ENCODE measurements at places on chromosomes 6 and 20.

DNA sequence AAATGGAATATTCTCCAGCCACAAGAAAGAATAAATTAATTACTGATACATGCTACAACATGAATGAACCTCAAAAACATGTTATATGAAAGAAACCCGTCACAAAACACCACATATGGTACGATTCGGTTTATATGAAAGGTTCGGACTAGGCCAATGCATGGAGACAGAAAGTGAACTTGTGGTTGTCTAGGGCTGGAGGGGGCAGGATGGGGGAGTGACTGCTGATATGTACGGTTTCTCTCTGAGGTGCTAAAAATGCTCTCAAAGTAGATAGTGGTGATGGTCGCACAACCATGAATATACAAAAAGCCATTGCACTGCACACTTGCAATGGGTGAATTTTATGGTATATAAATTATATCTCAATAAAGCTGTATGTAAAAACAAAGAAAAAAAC is 18.3 kb downstream of the AGPAT4 start:
- DNase-seq, result no peak

- DNase-seq, result peak; percentile 99
Measured at GRCh38 chr6:26157251-26158075, 70.2 kb downstream of the HFE start.

DNA sequence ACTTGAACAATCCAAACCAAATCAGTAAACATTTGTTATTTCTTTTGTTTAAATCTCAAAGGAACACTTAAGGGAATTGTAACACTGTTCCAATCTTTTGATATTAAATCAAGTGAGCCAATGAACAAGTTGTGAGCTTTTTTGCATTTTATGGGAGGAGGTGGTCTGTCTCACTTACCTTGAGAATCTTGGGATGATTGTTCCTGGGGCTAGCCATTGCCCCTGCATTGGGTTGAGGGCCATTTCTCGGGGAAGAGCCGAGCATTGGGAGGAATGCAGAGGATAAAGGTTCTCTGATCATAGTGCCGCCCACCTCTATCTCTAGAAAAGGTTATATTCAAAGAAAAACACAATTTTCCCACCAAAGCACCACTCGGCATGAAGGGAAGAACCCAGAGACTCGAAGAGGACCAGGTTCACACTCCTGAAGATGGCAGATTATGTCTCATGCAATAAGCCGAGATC is 13.8 kb upstream of the TFB1M start:
- DNase-seq, result no peak

DNA sequence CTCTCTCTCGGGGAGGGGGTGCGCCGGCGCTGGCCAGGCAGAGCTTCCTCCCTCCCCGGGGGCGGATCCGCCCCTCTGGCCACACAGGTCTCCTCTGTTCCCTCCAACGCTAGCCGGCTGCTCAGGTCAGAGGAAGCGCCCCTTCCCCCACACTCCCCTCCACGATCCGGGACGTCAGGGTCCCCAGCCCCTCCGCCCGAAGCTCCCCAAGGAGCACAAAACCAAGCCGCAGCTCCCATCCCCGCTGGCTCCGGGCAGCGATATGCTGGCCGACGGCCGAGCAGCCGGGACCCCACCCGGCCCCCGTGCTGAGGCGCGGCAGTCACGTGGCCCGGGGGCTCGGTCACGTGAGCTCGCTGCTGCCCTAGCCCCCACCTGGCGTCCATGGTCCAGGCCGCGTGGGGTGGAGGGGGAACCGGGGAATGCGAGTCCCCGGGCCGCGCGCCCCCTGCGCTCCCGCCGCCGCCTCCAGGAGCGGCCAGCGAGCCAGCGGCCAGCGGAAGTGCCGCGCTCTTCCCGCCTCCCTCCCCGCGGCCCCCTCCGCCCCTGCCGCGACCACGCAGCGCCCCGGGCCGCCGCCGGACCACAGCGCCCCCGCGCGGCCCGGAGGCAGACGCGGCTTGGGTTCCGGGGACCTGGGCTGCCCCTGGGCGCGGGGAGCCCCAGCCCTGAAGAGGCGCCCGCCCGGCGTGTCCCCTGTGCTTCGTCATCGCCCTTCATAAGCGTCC is at the start of gene SLC35B2:
SLC35B2 (minus strand) TSS at position 504 of the 728 bp plus-strand sequence; CDS start at position 386, 118 bp downstream.
- peak; percentile 61 for DNase-seq

- DNase-seq, result peak; percentile 79
Measured at GRCh38 chr6:39806278-39806677, 14.1 kb downstream of the DAAM2 start.

GRCh38 chr6:135854799-135855198 is 3.3 kb downstream of the PDE7B start:
- no peak for DNase-seq

- peak; percentile 34 for DNase-seq
Measured at GRCh38 chr20:24469116-24469893, at the start of gene SYNDIG1. Gene SYNDIG1, plus strand, starts transcription at chr20:24469629. Its CDS starts 73,469 bp downstream, at chr20:24543098.

DNA sequence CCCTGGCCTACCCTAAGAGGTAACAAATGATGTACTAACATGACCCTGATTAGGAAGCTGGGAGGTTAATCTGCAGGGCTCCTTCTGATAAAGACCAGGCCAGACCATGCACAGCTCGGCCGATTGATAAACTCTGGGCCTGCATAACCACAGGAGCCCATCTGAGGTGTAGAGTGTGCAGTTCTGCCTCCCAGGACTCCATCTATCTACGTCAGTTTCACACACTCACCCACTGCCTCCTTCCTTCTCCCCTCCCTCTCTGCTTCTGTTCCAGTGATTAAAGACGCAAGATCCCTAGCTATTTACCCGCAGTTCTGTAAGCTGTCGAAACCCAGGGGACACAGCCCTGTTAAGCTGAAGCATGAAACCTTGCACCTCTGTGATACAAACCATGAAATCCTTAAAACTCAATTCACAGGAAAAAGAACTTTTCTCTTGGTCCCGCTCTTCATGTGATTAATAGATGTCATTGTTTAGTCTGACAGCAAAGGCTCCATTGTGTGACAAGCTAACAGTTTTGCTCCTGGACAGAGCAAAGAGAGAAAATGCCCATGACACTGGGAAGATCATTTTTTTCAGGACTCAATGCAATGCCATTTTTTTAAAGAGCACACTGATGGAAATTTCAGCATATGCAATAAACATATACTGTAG is 470.6 kb downstream of the MAFB start:
- no peak for DNase-seq

DNA sequence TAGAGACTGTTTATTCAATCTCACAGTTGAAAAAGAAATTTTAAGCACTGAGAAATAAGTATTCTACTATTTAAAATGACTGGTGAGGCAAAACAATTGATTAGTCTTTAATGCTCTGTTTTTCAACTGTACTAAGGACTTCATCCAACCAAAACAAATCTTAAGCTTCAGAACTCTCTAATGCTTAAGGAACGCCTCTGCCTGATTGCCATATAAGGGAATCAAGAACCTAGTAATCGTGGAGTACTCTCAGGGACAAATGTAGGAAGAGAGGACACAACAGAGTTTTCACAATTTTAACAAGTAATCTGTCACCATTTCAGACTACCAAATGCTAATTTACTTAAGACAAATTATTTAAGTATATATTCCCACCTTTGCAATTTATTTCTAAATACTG is 16.1 kb downstream of the FBXO30 start:
- DNase-seq, result no peak

- DNase-seq, result no peak
Measured at GRCh38 chr6:56005426-56005825, 130.0 kb upstream of the BMP5 start.

DNA sequence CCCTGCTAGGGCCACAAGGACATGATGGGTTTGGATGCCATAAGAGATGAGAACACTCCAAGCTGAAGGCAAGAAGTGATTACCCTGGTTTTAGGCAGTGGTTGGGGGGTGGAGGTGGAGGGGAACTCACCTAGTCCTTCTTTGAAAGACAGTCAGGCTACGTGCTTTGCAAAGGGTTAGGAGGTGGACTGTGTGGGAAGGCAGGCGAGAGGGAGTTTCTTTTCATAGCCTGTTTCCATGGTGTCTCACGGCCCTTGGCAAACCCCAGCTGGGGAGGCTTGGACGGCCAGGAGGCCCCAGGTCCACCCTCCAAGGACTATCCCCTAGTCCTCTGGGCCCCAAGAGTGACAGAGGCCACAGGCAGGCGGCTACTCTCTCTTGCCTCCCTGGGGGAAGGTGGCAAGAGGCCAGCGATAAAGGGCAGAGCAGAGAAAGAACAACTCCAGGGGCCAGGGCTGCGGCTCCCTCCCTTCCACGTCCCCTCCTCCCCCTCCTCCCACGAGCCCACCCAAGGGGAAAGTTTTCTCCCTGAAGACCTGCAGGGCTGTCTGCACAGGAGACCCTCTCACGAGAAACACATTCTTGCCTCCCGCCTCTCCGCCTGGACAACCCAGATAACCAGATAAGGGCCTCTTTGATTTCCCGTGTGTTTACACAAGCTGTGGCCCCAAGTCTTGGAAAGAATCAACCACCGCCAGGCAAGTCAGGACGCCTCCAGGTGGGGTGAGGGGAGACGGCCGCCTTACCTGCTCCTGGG is 74.4 kb downstream of the NOL4L start:
- no peak for DNase-seq

DNA sequence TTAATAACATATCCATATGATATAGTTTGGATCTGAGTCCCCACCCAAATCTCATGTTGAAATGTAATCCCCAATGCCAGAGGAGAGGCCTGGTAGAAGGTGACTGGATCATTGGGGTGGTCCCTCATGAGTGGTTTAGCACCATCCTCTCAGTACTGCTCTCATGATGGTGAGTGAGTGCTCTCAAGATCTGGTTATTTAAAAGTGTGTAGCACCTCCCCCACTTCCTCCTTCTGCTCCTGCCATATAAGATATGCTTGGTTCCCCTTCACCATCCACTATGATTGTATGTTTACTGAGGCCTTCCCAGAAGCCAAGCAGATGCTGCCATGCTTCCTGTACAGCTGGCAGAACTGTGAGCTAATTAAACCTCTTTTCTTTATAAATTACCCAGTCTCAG is 22.9 kb downstream of the IRF4 start:
- no peak for DNase-seq

DNA sequence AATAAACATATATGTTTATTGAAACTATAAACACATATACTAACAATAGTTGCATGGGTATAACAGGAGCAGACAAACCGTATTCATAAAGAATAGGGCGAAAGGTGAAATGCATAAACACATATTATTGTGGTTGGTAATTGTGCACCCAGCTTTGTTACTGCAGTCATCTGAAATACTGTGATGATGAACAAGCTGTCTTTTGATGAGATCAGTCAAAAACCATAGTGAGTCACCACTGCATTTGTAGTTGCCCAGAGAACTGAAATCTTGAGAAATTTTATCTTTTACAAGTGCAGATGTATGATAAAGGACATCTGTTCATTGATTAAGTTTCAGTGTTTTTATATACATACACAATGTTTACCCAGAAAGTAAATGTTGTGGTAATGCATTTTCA is 133.7 kb downstream of the MYO6 start:
- DNase-seq, result peak; percentile 57

DNA sequence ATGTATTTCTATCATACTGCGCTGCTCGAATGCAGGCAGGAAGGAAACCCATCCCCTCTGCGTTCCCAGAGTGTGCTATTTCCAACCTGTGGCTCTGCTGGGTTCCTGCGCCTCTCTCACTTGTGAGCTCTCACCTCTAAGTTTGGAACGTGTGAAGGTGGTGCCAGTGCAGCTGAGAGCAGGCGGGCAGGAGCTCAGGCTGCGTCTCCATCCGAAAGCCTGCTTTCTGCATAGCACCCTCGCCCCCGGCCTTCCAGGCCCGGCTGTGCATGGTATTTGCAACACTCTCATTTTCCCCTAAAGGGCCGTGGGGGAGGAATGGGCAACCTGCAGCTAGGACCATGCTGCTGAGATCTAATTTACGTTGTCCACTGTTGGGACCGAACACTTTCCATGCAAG is 288.0 kb upstream of the TSHZ2 start:
- no peak for DNase-seq

- peak; percentile 20 for DNase-seq
Measured at GRCh38 chr6:42140756-42141602, 1.4 kb downstream of the C6orf132 start.

DNA sequence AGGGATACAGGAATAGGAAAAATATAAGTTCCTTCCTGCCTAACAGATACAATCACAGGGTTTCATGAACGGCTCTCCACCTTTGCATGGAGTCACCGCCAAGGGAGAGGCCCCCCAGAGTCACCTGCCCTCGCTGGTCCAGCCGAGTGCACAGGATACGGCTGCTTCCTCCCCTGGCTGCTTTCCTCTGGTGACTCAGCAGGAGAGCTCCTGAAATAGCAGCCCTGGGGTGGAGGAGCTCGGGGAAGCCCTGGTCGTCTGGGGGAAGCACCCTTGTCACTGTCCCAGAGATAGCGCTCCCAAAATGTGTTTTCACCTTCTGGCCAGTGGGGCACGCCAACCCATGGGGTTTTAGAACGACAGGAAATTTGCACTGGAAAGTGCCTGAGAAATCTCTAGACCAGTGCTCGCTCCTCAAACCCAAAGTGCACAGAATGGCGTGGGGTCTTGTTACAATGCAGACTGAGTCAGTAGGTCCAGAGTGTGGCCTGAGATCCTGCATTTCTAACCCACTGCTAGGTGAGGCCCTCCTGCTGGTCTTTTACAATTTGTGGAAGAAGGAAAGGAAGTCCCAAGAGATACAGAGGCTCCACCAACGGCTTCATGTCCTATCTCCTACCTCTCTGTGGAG is 35.9 kb upstream of the FAM50B start:
- DNase-seq, result peak; percentile 43

DNA sequence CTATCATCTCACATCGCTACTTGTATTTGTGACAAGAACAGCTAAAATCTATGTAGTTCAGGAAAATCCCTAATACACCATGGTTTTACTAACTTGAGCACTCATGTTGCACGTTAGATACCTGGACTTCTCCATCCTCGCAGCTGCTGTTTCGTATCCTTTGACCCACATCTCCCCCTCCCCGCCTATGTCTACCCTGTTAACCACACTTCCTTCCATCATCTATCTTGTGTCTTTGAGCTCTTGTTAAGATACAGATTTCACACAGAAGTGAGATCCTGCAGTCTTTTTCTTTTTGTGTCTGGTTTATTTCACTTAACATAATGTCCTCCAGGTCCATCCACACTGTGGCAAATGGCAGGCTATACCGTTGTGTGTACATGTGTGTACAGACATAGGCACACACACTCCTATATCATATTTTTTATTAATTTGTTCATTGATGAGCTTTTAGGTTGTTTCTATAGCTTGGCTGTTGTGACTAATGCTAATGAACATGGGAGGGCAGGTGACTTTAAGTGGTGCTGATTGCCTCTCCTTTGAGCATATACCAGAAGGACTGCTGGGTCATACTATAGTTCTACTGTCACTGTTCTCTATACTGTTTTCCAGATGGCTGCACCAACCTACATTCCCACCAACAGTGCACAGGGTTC is 117.8 kb downstream of the WDR27 start:
- no peak for DNase-seq

GRCh38 chr6:32046450-32047083 is 8.4 kb downstream of the CYP21A2 start:
- peak; percentile 42 for DNase-seq

GRCh38 chr6:32790306-32790705 is 26.5 kb downstream of the HLA-DOB start:
- no peak for DNase-seq

DNA sequence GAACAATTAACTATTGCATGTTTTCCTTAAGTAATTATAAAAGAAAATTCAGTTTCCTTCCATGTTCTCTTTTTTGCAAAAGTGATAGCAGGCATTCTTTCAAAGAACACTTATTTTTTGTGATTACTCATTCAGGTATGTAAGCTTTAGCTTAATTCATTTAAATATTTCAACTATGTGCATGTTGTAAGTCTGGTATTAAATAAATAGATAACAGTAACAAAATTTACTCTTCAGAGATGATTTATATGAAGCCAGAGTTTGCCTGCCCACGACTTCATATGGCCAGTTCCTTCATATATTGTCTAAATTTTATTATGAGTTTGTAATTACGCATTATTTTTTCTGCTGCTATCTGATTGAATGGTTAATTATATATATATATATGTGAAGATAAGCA is 110.9 kb downstream of the ADGRG6 start:
- DNase-seq, result peak; percentile 34
